ENCODE measurements at places on chromosomes 16 and 17.

DNA sequence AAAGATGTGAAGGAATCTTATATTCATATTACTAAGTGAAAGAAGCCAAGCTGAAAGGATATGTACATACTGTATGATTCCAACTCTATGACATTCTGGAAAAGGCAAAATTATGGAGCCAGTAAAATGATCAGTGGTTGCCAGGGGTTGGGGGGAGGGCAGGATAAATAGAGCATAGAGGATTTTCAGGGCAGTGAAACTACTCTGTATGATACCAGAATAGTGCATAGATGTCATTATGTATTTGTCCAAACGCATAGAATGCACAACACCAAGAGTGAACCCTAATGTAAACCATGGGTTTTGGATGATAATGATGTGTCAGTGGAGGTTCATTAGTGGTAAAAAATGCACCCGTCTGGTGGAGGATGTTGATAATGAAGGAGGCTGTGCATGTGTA lies 71.0 kb upstream of the ZNF423 start:
- no peak for DNase-seq

DNA sequence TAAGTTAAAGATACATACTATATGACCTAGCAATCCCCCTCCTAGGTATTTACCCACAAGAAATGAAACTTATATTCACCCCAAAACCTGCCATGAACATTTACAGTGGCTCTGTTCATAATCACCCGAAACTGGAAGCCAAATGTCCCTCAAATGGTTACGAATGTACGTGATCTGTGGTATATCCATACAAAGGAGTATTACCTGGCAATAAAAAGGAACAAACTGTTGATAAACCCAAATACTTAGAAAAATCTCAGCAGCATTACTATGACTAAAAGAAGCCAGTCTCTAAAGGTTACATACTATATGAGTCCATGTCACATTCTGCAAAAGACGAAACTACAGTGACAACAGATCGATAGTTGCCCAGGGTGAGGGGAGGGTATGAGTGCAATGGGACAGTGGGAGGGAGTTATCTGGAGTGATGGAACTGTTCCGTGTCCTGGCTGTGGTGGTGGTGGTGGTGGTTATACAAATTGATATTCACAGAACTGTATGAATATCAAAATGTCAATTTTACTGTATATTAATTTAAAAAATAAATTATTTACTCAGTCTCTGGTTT lies 9.4 kb downstream of the ZNF652 start:
- no peak for DNase-seq

- DNase-seq, result no peak
These were observed at the start of gene P2RX5 for GRCh38 chr17:3695723-3696411. TSS of gene P2RX5 (minus strand) at chr17:3696155. CDS start at chr17:3696005, 150 bp downstream.

GRCh38 chr16:14302031-14302398 lies 230.9 kb downstream of the MRTFB start:
- DNase-seq, result peak; percentile 44

GRCh38 chr16:29664091-29664921 lies 1.3 kb downstream of the SPN start:
- DNase-seq, result no peak

DNA sequence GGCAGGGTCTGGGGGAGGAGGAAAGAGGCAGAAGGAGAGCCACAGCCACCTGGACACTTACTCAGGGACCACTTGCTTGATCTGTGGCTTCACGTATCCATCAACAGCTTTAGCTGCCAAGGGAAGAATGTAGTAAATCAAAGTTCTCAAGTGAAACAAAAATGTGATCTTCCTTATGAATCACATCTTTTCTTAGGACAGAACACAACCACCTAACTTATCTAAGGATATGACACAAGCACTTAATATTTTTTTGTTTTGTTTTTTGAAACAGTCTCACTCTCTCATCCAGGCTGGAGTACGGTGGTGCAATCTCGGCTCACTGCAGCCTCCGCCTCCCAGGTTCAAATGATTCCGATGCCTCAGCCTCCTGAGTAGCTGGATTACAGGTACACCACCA lies 8.4 kb upstream of the GHDC start:
- DNase-seq, result peak; percentile 34

- peak; percentile 64 for DNase-seq
These were observed 267.7 kb downstream of the ABCC12 start for GRCh38 chr16:47888142-47888541.

DNA sequence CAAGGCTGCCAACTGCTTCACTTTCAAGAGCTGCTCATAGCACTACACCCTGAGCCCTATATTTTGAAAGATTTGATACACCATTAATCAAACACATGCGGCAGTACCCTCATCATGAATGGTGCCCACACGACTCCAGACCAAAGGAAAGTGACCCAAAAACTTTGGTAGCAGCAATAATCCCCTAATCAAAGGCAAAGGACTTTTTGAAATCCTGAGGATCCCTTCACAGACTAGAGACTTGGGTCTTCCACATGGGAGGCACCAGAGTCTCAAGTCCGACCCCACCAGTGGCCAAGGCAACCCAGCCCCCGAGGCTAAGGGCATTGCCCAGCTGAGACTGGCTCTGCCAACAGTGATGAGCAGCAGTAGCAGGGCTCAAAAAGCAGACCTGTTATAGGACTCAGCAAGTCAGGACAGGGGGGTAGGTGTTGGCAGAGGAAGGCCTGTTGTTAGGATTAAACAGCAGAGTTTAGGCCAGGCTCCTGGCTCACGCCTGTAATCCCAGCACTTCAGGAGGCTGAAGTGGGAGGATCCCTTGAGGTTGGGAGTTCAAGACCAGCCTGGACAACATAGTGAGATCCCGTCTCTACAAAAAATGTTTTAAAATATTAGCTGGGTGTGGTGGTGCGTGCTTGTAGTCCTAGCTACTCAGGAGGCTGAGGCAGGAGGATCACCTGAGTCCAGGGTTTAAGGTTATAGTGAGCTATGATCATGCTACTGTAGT lies 3.2 kb downstream of the TRIM25 start:
- no peak for DNase-seq

DNA sequence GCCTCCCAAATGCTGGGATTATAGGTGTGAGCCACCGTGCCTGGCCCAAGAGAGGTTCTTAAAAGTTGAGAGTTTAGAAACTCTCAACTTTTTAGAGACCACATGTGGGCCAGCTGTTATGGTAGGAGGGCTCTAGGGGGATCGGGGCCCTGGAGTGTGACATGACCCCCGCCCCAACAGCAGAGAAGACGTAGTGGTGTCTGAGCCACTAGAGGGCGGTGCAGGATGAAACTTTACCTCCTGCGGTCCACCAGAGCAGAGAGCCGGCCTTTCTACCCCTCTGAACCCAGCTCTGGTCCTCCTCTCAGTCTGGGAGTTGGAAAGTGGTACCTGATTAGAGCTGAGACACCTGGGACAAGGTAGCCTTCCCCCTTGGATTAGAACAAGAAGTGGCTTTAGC lies 7.4 kb downstream of the CDK5RAP3 start:
- peak; percentile 60 for DNase-seq

- no peak for DNase-seq
These were observed 13.9 kb upstream of the HES7 start for GRCh38 chr17:8137645-8138373.

- DNase-seq, result no peak
These were observed 33.8 kb downstream of the CCDC42 start for GRCh38 chr17:8710813-8711212.

All from A172 (cell line).